ENCODE measurements at places on chromosomes 13 and 19.

DNA sequence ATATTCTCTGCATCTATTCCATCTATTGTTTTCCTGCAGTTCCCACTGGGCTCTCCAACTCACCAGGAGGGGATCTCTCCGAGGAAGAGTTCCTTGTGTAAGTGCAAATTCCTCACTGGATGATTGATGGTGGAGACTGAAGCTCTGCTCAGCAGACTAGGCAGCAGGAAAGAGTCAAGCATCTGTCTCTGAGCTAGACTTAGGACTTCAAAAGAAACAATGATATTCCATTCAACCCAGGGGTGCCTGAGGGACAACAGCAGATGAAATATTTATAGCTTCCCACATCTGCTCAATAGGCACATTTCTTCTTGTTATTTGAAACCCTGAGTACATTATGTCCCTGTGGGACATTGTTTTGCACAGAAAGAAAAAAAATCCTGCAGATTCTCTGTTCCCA, at the start of the genes OR7A5 and OR7C1:
OR7A5 (minus strand) TSS at position 175 of the 400 bp plus-strand sequence. CDS start 6,944 bp downstream, outside the sequence.
OR7C1 (minus strand) TSS at position 175 of the 400 bp plus-strand sequence. CDS start 35,049 bp downstream, outside the sequence.
- DNase-seq = no peak

DNA sequence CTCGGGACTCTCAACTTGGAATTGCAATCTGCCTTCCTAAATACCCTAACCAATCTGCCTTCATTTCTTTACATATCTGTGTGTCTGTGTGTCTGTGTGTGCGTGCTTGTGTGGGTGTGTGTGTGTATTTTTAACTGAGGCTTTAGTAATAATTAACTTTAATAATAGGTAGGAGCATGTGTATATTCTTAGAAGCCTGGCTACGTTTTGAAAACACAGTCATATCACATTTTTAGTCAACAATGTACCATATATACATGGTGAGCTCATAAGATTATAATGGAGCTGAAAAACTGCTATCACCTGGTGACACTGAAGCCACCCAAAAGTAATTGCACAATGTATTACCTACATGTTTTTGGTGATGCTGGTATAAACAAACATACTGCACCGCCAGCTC, 65.4 kb upstream of the ATXN8OS start:
- no peak for DNase-seq

GRCh38 chr19:5138606-5139582, 170.0 kb downstream of the KDM4B start:
- no peak for DNase-seq

GRCh38 chr19:40147693-40148347, 43.4 kb upstream of the MAP3K10 start:
- DNase-seq = no peak

GRCh38 chr13:95643936-95644598, 439 bp downstream of the DZIP1 start:
- DNase-seq = peak; percentile 21

- DNase-seq = no peak
Observed at GRCh38 chr13:70708775-70709174, 600.5 kb upstream of the KLHL1 start.

DNA sequence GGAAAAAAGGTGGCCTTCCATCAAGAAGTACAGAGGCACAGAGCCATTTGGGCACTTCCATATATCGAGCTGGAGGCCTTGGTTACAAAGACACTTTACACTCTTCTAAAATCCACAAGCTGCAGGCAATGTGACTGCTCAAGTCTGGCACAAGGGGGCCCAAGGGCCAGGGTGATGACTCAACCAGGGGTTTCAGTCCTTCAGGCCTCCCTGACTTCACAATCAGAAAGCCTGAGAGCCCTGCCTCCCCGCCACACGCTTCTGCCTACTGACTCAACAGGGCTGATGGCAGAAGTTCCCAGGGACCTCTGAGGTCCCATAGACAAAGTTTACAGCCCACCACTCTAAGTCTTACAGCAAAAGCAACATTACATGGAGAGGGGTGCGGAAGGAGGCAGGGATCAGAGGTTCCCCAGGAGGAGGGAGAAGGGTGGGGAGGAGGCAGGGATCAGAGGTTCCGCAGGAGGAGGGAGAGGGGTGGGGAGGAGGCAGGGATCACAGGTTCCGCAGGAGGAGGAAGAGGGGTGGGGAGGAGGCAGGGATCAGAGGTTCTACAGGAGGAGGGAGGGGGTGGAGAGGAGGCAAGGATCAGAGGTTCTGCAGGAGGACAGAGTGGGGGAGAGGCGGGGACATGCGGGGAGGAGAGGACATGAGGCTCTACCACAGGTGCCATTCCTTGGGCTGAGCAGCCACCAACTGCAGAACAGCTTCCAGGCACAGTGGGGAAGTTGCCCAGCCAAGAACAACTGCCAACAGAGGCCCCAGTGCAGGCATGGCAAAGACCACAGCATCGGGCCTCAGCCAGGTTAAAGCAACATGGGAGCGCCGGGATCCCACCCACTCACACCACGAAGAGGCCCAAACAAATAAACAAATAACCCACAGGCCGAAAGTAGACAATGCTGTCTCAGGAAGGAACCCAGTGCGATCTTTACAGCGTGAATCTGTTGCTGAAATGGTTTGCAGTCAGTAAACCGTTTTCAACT, 52.0 kb downstream of the SLC7A1 start:
- DNase-seq = no peak

DNA sequence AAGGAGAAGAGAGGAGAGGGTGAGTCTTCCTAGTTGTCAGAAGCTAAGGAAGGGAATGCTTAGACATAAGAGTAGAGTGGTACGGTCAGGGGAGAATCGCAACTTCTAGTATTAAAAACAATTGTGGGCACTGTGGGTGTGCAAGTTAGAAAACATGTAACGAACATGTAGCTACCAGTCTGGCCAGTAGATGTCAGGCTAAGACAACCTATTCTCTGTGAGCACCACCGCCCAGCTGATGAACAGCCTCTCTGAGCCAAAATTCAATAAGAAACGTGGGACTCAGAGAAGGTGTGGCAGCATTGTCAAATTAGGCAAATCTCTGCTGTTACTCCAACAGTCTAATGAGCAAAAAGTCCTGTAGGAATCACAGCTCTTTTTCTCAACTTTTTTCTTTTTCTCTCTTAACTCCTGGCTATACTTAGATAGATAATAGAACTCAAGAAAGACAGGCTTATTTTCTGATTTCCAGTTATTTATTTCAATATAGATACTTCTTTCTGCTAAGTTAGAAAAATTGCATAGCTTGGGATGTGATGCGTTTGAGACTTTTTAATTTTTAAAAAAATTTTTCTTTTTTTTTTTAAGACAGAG, 186.2 kb downstream of the USP12 start:
- peak; percentile 88 for DNase-seq

DNA sequence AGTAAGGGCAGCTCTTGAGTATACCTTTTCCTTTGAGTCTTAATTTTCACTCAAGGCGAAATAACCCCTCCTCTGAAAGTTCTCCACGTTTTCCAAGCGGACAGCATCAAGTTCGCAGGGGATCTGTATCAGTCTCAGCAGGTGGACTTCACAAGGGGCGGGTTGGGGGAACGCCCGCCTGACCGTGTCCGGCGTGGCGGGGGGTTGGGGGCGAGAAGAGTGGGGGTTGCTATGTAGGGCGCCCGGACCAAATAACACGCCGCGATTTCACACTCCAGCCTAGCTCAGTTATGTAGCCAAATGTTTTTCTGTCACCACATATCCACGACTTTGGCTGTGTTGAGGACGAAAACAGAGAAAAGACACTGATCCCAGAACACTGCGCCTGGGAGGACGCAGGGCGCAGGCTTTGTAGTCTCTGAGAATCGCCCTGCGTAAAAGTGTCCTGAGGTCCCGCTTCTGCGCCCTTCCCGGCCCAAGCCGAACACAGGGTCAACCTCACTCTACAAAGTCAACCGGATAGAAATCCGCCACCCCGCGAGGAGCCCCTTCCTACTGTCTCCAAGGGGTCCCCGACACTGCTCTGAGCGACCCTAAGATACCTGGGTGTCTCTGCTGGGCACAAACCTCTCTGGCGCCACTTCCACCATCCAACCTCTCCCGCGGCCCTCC, 524 bp downstream of the RUBCNL start:
- no peak for DNase-seq

DNA sequence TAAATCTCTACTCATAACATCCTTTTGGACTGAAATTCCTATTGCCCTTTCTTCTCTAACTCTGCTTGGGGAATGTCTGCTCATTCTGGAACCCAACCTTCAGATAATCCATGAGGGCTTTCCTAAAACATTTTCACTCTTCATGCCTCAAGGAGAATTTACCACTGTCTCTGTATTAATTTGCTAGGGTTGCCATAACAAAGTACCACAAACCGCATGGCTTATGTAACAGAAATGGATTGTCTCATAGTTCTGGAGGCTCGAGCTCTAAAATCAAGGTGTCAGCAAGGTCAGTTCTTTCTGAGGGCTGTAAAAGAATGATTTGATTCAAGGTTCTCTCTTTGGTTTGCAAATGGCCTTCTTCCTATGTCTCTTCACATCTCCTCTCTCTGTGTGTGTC, 209.7 kb downstream of the LACC1 start:
- no peak for DNase-seq

GRCh38 chr13:40522282-40522681, 144.2 kb downstream of the FOXO1 start:
- no peak for DNase-seq

GRCh38 chr13:104816726-104817125, 1718.7 kb downstream of the EFNB2 start:
- no peak for DNase-seq

GRCh38 chr19:2112516-2113320, 16.0 kb downstream of the IZUMO4 start:
- no peak for DNase-seq

DNA sequence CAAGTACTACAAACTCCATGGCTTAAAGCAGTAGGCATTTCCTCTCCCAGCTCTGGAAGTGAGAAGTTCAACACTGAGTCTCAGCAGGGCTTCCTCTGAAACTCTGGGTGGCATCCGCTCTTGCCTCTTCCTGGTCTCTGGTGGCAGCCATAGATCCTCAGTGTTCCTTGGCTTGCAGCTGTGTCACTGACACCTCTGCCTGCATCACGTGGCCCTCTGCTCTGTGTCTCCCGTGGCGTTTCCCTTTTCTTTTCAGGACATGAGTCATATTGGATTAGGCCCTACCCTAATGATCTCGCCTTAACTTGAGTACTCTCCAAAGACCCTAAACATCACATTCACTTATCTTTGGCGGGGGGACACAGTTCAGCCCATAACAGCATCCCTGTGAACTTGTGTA, 466.7 kb downstream of the MYO16 start:
- no peak for DNase-seq

GRCh38 chr13:106796280-106797047, 228.5 kb upstream of the ARGLU1 start:
- no peak for DNase-seq

DNA sequence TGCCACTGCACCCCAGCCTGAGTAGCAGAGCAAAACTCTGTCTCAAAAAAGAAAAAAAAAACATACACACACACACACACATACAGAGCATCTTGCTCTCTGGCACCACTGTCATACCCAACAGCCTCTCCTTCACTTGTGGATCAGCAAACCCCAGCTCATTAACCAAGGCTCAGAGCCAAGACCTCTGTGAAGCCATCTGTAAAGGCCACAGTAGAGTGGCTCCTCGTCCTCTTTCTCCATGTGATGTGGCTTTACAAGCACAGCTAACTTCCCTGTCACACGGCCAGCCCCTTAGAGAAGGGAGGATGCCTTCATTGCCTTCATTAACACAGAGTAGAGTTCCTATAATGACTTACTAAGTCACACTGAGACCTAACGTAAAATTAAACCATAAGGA, 62.7 kb upstream of the LSM14A start:
- DNase-seq = peak; percentile 24

DNA sequence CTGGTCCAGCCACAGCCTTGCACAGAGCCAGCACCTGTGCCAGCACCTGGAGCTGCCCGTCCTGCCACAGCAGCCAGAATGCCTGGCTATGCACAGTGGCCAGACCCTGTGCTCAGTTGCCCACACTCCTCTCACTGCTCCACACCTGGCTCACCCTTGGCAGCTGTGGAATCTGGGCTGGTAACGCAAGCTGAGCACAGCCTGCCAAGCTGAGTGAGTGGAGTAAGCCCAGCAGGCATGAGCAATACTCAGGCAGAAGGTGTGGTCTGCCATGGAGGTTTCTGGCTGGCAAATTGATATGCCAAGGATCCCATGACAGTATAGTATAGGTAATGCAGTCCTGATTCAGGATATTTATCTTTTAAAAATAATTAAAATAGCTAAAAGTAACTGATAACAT, 122.2 kb downstream of the PCDH9 start:
- no peak for DNase-seq

- no peak for DNase-seq
Observed at GRCh38 chr19:51691074-51691583, 2.0 kb upstream of the SPACA6 start.

GRCh38 chr13:109859898-109860297, 73.5 kb upstream of the IRS2 start:
- no peak for DNase-seq

DNA sequence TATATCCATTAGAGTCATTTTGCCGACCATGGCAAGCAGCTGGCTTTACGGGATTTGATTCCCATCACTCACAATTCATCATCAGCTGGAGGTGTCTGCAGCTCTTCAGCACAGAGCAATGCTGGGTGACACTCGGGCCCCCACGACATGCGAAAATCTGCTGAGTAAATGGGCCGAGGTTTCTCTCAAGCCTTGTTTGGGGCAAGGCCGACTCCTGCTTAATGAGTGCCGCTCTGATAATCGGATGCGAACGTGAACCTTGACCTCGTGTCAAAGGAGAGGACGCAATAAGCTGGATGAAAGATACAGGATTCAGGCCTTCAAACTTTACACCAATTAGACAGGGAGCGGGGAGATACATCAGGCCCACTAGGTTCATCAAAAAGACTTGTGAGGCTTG, 65.2 kb downstream of the GGACT start:
- DNase-seq = peak; percentile 93

DNA sequence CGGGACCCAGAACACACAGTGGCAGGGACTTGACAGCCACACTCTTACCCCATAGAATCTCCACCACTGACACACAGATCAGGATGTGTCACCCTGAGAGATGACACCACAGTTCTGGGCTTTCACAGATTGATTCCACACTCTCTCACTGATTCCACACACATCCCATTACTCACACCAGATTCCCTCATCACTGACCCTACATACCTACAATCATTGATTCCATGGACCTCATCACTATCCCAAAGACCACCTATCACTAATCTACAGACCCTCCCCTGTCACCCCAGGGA, 57.6 kb upstream of the ZNF527 start:
- DNase-seq = no peak

DNA sequence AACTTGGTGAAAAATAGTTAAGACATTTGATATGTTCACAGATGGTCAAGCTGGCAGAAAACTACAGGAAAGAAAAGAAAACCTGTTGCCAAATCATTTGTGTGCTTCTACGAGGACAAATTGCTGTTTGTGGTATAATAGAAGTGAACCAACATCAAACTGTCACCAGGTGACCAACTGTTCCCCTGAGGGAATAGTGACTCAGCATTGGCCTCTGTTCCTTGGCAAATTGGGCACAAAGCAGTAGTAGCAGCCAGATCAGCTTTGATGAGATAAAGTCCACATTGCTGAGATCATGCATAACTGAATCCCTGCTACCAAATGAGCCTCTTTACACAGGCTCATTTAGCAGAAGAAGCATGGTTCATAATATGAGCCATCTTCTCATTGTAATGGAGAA, 103.5 kb downstream of the POSTN start:
- DNase-seq = peak; percentile 29

All from NCI-H1694 (cell line).